ENCODE measurements at places on chromosomes 2 and 18. TPM values are rescaled to one million over a fixed set of nuclear protein-coding genes. Genes with fewer than 3 reads are reported as not detected.

DNA sequence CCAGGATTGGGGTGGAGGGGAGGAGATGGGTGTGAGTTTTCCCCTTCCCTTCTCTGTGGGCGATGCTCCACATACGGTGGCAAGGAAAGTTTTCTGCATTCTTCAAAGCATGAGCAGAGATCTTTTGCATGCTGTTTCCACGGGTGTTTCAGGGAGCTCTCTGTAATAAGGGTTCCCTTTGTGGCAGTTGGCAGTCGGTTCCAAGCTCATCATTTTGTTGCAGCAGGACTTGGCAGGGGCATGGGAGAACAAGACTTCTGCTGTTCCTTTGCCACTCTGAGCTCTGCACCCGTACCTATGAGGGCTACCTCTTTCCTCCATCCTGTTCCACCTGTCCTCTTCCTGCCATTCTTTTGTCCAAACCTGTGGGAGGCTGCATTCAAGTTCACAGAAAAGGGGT is 71.3 kb upstream of the SPRED2 start:
- no peak for DNase-seq

GRCh38 chr2:44929159-44929734 is 12.3 kb upstream of the SIX3 start:
- no peak for DNase-seq

- no peak for DNase-seq
These were observed 15.8 kb downstream of the C18orf63 start for GRCh38 chr18:74331404-74331803.

GRCh38 chr2:24317491-24317920 is 42.8 kb downstream of the ITSN2 start:
- no peak for DNase-seq

- no peak for DNase-seq
These were observed 120.1 kb upstream of the NABP1 start for GRCh38 chr2:191557841-191558240.

DNA sequence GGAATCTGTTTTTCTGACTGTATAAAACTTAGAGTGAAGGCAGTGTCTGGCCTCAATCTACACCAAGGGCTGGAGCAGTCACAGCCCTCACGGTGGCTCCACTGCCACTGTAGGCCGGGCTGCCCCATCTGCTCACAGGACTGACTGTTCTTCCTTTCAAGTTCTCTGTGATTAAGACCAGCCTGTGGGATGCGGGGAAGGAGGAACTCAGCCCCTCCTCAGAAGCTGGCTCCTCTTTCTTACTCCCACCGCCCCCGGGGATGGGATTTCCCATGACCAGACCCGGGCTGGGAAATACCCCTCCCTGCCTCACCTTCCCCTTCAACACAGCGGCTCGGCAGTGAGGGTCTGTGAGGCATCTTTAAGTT is 106.0 kb downstream of the COPS8 start:
- DNase-seq = no peak

- no peak for DNase-seq
These were observed 218.8 kb upstream of the ID2 start for GRCh38 chr2:8462899-8463648.

GRCh38 chr2:4693266-4693665 is 989.9 kb downstream of the DCDC2C start:
- no peak for DNase-seq

GRCh38 chr2:236861944-236862343 is 223.7 kb upstream of the COPS8 start:
- DNase-seq = no peak

DNA sequence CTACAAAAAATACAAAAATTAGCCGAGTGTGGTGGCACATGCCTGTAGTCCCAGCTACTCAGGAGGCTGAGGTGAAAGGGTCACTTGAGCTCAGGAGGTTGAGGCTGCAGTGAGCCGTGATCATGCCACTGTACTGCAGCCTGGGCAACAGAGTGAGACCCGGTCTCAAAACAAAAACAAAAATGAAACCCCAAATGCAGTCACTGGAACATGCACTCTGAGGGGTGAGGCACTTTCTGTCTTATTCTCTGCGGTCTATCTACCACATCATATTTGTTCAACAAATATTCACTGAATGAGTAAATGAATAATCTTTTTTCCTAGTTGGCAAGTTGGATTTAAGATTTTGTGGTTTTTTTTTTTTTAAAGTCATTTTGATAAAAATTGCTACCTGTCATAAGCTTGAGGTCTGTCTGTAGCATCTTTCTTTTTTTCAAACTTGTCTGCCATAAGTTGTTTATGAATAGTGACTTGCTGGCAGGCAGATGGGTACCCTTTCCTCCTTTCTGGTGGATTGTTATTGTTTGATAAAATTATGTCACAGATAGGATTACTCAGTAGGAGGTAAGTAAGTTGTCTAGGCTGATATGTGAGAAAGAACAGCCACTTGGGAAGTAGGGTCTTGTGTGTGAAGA is 11.8 kb downstream of the CHRNA1 start:
- no peak for DNase-seq

DNA sequence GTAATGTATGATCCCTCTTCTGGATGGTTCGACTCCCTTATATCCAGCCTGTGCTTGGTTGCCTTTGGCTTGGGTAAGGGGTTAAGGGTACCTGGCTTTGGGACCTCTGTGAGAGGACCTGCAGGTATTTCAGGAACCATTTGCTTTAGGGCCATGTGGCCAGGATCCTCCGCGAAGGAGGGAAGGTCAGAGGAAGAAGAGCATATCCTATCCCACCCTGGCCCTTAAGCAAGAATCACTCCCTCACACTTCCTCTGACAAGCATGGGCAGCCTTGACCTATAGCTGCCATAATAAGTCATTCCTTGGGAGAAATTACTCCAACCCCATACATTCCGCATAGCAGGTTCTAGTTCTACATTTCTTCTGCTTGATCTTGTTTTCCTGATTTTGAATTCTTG is 59.1 kb upstream of the TXNDC2 start:
- DNase-seq = no peak

- DNase-seq = no peak
These were observed 88.7 kb downstream of the ADD2 start for GRCh38 chr2:70679259-70679658.

GRCh38 chr2:107027205-107027604 is 141.2 kb upstream of the ST6GAL2 start:
- DNase-seq = no peak

LAMA1 gene
- 1.8 TPM for polyA plus RNA-seq

HOXD9 gene
- polyA plus RNA-seq = 7.6 TPM

C1GALT1C1L gene
- polyA plus RNA-seq = 1.0 TPM

MGAT4A gene
- 3.8 TPM for polyA plus RNA-seq

CCDC195 gene
- polyA plus RNA-seq = 0.39 TPM

C2orf15 gene
- 0.37 TPM for polyA plus RNA-seq

VWA3B gene
- polyA plus RNA-seq = 1.6 TPM

CCDC74B gene
- polyA plus RNA-seq = 1.1 TPM

WDFY1 gene
- polyA plus RNA-seq = 28.6 TPM

All from forelimb muscle (tissue), 1 donor.